Activated naive CD4-positive, alpha-beta T cell treated with anti-CD3 and anti-CD28 coated beads for 36 hours (primary cell): ENCODE measurements at places on chromosomes 2 and 18. TPM values are rescaled to one million over a fixed set of nuclear protein-coding genes. Genes with fewer than 3 reads are reported as not detected.

DNA sequence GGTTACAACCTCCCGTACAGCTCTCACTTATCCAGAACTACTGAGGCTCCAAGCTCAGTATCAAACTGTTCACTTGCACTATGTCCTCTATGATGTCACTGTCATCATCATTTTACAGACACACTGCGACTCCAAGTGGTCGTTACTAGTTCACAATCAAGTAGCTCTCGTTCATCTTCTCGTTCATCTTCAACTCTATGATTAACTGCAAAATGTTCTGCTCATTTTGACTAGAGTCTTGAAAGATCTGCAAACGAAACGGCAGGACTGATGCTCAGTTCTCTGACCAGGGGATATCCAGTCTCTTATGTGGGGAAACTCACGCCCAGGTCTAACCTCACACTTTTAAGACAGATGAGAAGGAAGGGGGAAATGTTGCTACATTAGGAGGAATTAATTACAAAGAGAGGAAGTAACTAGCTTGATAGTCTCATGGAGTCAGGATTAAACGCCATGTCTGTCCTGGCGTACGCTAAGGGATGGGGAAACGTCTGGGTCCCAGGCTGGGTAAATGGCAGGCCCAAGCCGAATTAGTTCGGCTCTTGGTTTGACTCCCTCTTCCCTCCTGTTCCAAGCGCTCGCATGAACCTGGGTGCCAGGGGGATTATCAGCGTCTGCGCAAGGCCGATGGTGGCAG is 794 bp upstream of the CHCHD5 start:
- peak; percentile 23 for DNase-seq
- H3K4me3 ChIP-seq, result peak overlapping the region; percentile 98
- peak overlapping the region; percentile 96 for H3K27ac ChIP-seq
- H3K4me1 ChIP-seq, result peaks cover 26% of the 10 kb centered on the region

DNA sequence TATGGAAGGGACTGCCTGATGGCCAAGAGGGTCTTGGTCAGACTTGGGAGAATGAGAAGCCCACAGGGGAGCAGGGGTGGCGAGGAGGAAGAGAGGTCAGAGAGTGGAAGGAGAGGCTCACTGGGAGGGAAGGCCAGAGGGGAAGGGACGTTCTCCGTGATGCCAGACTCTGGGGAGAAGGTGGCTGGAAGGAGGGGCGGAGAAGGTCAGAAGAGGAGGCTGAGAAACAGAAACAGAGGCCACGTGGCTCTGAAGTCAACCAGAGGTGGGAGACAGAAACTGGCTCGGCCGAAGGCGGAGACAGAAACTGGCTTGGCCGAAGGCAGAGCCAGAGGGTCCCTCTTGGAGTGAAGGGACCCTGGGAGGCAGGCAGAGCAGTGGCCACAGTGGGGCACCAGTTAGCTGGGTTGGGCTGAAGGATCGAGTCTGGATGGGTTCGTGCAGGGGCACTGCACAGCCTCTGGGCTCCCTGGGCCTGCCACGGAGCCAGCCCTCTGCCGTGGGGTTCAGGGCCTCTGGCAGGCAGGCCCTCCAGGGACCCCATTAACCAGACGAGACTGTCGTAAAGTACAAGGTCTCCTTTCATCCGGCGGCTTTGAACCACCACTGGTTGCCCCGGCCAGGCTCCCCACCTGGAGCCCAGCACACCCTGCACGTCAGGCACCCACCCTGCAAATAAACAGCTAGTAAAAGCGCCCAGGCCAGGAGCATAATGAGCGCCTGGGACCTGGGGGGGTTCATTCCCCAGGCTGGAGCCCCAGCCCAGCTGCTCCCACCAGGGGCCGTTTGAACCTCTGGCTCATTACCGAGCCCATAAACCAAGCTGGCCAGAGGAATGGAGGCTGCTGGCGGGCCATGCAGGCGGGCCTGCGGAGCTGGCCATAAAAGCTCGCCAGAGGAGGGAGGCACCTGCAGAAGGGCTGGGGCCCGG is 218.8 kb downstream of the DYSF start:
- H3K36me3 ChIP-seq, result no peaks in the 10 kb centered on the region
- peaks cover 9% of the 10 kb centered on the region for H3K27me3 ChIP-seq
- DNase-seq, result no peak
- H3K4me1 ChIP-seq, result no peaks in the 10 kb centered on the region
- no peak overlapping the region for H3K27ac ChIP-seq
- no peak overlapping the region for H3K4me3 ChIP-seq

- H3K4me1 ChIP-seq, result no peaks in the 10 kb centered on the region
- H3K4me3 ChIP-seq, result no peak overlapping the region
- H3K27me3 ChIP-seq, result peaks cover 3% of the 10 kb centered on the region
- no peak for DNase-seq
- no peak overlapping the region for H3K27ac ChIP-seq
- no peaks in the 10 kb centered on the region for H3K36me3 ChIP-seq
Measured at GRCh38 chr2:188367164-188367563, 75.5 kb downstream of the GULP1 start.

DCC gene
- not detected for total RNA-seq

FOXD4L1 gene
- total RNA-seq, result 0.10 TPM

DNA sequence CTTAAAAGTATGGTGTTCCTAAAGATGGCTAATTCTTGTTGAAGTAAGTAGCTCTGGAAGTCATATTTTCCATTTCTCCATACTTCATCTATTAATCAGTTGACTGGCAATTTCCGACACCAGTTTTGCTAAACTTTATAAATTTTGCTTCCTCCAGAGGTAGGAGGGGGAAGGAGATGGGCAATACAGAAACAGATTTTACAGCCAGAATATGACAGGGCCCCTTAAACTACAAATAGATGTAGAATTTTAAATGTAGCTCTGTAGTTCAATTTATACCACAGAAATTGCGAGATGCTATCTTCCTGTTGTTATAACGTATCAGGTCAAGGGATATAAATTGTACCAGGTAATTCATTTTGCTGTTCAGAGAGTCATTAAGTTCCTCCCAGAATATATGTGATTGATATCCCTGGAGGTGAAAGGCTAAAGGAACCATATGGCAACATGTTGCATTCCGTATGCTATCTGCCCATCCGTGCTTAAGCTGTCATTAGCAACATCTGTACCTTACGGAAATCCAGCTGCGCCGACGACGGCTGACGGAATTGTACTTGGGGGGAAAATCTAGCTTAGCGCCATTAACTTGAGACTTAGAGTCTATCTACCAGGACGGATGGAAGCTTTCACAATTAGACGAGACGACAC is 8.4 kb upstream of the NR4A2 start:
- H3K36me3 ChIP-seq, result no peaks in the 10 kb centered on the region
- H3K27ac ChIP-seq, result peak overlapping the region; percentile 96
- peak overlapping the region; percentile 84 for H3K4me3 ChIP-seq
- no peaks in the 10 kb centered on the region for H3K27me3 ChIP-seq
- H3K4me1 ChIP-seq, result peaks cover 52% of the 10 kb centered on the region

SERPINB8 gene
- 10.5 TPM for total RNA-seq

MSH6 gene
- total RNA-seq, result 128 TPM

BOLL gene
- 0.12 TPM for total RNA-seq

ANKRD62 gene
- not detected for total RNA-seq

COLEC11 gene
- not detected for total RNA-seq

UCN gene
- 0.89 TPM for total RNA-seq

GRCh38 chr18:21215490-21215889 is 26.5 kb upstream of the GREB1L start:
- H3K36me3 ChIP-seq, result no peaks in the 10 kb centered on the region
- H3K4me1 ChIP-seq, result no peaks in the 10 kb centered on the region
- no peak overlapping the region for H3K4me3 ChIP-seq
